Stimulated activated CD8-positive, alpha-beta memory T cell treated with anti-CD3 and anti-CD28 coated beads, Interleukin-7, amount 100 ng/mL, for 4 hours (primary cell): ENCODE measurements at places on chromosomes 7 and 10.

DNA sequence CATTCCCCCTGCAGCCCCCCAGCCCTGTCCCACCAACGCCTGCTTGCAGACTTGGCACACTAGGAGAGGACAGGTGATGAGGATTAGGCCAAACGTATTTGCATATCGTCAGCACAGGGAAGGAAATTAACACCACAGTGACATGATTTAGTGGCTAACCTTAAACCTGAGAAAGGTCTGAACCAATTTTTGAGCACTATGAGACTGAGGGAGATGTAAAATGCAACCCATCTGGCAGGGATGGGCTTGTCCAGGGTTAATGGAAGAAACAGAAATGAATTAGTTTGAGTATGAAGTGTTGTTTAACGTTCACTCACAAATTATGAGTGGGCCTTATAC, 183.6 kb downstream of the TAX1BP1 start:
- no peak for DNase-seq

GRCh38 chr7:106134241-106134640, 22.1 kb upstream of the SYPL1 start:
- no peak for DNase-seq

DNA sequence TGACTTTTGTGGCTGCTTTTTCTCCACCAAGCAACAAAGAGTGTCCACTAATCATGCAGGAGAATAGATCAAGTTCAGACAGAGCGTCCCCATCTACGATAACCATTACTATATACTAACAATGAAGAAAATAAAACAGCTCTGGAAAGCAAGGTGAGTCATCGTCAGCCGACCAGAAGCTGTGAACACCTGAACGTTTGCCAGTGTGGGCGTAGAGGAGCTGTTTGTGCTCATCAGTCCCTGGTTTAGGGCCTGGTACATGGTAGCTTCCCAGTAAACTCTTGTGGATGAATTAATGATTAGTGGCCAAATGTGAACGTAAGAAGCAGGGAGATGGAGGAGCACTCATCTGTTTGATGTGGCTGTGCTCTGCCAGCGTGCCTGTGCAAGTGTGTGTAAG, 180.7 kb downstream of the EVX1 start:
- no peak for DNase-seq

DNA sequence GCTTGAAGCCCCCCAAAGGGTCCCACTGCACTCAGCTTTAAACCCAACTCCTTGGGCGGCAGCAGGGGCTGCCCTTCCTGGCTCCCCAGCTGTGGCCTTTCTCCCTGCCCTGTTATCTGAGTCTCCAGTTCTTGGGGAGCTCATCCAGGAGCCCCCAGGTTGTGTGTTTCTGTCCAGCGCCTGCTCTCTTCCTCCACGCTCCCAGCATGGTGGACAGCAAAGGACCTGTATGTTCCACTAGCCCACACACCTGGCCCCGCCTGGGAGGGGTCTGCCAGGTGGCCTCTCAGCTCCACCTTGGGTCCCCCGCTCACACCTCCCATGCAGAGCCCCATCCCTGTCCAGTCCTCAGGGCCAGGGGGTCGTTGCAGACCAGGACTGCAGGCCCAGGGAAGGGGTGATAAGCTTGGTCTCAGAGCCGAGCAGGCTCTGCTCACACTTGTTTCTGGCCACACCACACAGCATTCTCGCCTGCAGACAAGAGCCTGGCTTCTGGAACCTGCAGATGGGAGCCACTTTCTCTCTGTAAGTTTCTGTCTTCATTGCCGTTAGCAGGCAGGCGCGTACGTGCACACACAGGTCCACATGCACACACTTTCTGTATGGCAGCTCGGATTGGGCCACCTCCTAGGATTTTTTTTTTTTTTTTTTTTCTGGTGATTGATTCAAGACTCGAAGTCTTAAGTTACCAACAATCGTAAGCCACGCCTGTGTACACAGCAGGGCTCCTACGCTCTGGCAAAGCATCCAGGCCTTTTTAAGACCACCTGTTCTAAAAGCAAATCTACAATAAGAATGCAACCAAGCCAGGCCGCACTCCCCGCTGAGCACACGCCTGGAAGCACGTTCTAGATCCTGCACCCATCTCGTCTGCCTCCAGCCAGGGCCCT, 104.6 kb downstream of the CYTH3 start:
- no peak for DNase-seq

DNA sequence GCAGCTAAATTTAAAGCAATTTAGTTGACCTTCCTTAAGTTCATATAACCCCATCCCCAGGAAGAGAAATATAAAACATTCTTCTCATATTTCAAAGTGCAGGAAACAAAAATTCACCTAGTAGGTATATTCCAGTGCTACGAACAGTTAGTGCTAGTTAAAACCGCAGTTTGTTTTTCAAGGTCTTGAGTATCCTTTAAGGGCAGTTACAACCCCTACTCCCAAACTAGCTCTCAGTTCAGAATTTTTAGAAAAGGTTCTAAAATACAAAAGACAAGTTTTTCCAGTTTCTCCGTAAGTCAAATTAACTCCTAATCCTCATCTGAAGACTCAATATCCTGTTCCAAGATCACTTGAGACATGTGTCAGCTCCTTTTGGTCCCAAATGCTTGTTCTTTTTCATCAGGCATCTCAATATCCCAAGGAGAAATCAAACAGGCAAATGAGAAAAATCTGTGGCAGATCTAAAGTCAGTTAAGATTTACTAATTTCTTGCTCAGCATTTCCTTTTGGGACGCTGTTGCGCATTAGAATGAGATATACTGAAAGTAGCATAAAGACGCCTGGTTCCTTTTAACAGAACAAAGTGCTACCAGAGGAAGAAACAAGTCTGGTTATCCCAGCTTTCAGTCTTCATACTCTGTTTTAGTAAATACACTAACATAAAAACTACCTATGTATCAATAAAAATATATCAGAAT, 51.8 kb downstream of the ARHGAP12 start:
- no peak for DNase-seq

DNA sequence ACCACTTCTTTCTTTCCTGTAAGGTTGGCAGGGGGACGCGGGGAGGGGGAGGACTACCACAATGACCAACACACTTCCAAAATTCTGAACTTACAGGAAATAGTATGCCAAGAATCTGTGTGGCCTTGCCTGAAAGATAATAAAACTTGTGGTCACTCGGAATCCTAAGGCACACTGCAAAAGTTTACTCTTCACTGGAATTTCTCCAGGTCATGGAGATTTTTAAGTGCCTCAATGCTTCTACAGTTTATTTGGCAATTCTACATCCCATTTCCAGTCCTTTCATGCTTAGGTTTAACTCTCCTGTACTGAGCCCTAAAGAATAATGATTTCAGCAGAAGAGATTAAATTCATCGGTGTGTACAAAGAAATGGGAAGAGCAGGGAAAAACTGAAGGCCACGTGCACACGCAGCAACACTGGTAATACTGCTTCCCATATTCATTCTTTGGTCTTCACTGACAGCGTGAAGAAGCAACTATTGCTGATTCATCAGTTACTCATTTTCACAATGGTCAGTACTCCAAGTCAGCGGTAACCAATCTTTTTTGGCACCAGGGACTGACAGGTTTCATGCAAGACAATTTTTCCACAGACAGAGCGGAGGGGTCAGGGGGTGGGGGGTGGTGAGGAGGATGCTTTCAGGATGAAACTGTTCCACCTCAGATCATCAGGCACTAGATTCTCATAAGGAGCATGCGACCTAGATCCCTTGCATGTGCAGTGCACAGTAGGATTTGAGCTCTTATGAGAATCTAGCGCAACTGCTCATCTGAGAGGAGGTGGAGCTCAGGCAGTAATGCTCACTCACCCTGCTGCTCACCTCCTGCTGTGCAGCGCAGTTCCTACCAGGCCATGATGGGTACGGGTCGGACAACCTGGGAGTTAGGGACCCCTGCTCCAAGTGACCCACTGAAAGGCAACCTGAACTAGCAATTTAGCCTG, 9.8 kb downstream of the LARP4B start:
- no peak for DNase-seq

GRCh38 chr10:103681617-103682399, 173.6 kb downstream of the SH3PXD2A start:
- no peak for DNase-seq

DNA sequence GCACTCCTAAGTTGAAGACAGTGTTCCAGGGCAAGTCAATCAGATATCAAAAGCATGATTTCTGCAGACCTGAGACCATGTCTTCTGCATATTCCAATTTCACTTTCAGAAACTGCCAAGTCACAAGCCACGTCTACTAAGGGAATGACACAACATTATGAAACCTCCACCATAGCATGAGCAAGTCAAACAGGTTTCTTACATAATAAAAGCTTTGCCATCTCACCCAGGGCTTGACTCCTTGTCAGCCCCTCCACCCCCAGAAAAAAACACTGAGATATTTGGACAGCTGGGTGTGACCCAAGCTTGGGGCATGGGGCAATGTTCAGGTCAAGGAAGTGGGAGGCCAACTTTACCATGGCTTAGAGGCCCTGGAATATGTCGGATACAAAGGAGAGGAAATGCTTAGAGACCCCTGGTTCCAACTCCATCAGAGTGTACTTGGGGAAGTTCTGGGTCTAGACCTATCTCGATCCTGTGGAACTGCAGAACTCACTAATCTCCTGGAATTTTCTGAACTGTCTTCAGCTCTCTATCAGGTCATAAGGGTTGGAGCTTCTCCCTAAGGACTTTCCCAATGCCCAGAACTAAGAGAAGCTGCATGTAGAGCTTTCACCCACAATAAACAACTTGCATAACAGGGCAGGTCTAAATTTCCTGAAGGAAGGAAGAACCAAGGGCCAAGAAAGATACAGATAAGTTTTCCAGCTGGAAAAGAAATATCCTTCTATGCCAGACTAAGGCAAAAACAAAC, 80.6 kb upstream of the NAMPT start:
- no peak for DNase-seq

DNA sequence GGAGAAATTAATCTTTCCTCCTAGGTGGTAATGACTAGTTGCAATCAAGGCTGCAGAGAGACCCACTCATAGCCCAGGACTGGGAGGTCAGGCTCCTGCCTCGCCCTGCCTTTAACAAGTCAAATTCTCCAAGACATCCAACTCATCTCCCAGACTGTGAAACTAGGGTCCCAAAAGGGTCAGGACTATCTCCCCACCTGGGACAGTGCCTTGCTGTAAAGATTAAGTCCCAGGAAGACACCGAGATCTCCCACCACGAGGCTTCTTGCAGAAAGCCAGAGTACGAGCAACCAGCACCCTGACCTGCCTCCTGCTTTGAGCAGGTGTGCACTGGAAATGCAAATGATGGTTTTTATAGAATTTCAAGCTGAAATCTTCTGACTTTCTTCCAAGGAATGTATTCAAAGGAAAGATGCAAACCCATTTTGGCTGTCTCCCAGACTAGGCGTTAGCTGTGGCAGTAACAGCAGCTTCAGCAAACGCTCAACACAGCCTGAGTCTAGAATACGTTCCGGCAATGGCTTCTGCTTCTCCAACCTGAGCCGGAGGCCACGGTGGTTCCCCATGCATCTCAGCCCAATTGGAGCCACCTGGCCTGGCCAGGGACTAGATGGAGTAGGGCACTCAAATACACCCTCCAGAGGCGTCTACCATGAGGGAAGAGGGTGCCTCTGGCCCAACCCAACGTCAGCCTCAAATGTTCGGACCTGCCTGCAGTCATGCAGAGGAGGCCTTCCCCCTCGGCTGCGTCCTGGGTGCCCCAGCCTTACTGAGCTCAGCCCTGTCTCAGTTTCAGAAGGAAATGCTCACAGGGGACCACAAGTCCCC, 170.4 kb downstream of the PRKAG2 start:
- DNase-seq = no peak
